Activated CD4-positive, alpha-beta T cell treated with anti-CD3 and anti-CD28 coated beads for 4 hours (primary cell): ENCODE measurements at places on chromosomes 1 and 21.

DNA sequence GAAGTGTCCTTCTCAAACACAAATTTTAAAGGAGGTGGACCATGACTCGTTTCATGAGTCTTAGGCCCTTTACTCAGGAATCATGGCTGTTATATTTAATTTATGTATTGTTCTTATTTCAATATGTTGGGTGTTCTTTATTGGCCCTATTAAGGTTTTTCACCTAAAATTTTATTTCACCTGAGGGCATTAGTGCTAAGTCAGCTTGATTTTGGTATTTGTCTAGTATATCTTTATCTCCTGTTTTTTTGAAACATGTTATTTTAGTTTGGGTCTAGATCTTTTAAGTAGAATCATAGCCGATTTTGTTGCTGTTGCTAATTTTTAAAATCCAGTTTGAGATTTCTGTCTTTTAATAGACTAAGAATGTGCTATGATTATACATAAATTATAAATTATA, 430.4 kb downstream of the RPS6KC1 start:
- DNase-seq: no peak

DNA sequence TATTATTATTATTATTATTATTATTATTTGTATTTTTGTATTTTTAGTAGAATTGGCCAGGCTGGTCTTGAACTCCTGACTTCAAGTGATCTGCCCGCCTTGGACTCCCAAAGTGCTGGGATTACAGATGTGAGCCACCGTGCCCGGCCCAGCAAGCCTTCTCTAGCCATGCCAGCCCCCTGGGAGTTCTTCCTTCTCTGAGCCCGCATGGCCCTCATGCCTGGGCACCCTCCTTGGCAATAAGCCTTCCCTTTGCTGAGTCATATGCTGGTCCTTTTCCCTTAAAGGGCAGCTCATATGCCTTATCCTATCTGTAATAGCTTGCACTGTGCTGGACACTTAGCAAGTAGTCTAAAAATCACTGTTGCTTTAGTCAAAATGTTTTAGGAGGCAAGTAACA, 8.5 kb upstream of the NBL1 start:
- DNase-seq: no peak

DNA sequence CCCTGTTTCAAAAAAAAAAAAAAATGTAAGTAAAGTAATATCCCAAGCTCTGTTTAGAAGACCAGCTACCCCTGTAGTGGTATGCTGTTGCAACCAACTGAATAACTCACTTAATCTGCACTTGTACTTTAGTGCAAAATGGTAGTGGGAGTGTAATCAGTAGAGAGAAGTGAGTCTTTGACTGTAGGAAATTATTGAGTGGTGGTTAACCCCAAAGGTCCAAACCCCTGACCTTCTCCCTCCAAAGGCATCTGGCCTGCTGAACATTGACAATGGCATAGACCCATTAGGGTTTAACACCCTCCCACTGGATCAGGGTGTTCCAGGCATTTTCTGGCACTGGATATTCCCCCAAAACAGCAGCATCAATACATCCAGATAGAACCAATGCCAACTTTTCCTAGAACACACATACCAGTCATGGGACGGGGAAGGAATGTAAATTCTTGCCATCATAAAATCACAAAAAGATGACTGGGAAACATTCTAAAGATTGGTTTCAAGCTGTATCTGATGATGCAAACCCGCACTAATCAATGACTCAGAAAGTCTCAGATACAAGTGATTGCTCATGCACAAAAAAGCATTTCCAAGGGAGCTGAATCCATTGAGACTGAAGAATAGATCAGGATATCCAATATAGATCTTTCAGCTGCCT, 110.3 kb downstream of the MRPL39 start:
- DNase-seq: no peak

DNA sequence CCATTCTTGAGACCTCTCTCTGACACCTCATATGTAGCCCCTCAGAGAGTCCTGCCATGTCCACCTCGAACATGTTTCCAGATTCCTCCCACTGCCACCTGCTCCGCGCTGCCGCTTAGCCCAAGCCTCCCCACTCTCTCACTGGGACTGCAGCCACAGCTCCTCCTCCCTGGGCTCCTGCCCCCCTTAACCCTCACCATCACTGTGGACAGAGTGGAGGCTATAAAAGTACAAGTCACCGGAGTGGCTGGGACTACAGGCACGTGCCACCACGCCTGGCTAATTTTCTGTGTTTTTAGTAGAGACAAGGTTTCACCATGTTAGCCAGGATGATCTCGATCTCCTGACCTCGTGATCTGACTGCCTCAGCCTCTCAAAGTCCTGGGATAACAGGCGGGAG, 77.0 kb downstream of the VWA5B1 start:
- DNase-seq: no peak

DNA sequence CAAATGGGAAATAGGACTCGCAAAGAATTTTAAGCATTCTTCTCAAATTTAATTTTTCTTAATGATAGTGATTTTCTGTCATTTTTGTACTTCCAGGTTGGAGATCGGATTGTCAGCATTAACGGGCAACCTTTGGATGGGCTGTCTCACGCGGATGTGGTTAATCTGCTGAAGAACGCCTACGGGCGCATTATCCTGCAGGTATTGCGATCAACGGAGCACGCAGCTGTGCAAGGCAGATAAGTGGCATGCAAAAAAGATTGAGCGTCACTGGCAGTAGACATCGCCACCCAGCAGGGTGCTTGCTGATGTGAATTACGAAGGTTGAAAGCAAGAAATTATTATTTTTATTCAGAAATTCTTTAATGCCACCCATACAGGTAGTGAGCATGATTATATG, 65.9 kb upstream of the L1TD1 start:
- DNase-seq: no peak

DNA sequence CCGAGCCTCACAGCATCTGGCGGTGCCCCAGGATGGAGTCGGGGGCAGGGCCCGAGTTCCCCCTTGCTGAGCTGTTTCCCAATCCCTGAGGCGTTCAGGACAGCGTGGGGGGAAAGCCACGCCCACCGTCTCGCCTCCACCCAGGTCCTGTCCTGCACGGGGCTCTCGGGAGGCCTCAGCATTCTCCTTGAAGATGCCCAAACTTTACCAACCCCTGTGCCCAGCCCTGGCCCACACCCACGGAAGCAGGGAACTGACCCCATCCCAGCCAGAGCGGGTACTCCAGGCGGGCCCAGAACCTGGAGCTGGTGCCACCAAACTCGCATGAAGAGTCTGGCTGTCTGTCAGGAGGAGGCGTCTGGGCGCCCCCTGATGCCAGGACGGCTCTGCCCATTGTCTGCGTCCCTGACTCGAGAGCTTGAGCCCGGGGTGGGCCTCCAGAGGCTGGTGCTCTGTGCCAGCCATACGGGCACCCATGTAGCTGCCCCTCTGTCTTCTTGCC, 35.3 kb upstream of the POFUT2 start:
- no peak for DNase-seq
